ENCODE measurements at places on chromosomes 7 and 10. TPM values are rescaled to one million over a fixed set of nuclear protein-coding genes. Genes with fewer than 3 reads are reported as not detected.

DNA sequence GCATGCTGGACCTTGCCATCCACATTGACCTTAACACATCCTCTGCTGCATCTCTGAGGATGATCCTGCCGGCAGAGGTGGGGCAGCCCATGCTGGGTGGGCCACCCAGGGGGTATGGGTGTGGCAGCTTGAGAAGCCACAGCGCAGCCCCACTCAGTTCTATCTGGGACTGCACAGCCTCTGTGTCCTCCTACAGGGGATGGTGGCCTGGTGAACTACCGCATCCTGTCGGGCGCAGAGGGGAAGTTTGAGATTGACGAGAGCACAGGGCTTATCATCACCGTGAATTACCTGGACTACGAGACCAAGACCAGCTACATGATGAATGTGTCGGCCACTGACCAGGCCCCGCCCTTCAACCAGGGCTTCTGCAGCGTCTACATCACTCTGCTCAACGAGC is 12.2 kb upstream of the C10orf105 start:
- H3K4me3 ChIP-seq = no peak overlapping the region
- no peak for DNase-seq
- H3K4me1 ChIP-seq = peaks cover 31% of the 10 kb centered on the region
- no peaks in the 10 kb centered on the region for H3K36me3 ChIP-seq
- H3K27ac ChIP-seq = no peak overlapping the region

The OPALIN gene
- total RNA-seq = not detected

GRCh38 chr10:20936396-20936795 is 39.3 kb upstream of the NEBL start:
- no peak overlapping the region for H3K27ac ChIP-seq
- H3K36me3 ChIP-seq = no peaks in the 10 kb centered on the region

- H3K27me3 ChIP-seq = no peaks in the 10 kb centered on the region
- no peak for DNase-seq
- no peak overlapping the region for H3K4me3 ChIP-seq
- no peak overlapping the region for H3K27ac ChIP-seq
- H3K4me1 ChIP-seq = peaks cover 24% of the 10 kb centered on the region
- no peaks in the 10 kb centered on the region for H3K36me3 ChIP-seq
Observed at GRCh38 chr7:36047091-36047658, 105.9 kb upstream of the EEPD1 start.

GRCh38 chr7:146956321-146956720 is 839.7 kb downstream of the CNTNAP2 start:
- H3K27ac ChIP-seq = no peak overlapping the region
- peaks cover 14% of the 10 kb centered on the region for H3K4me1 ChIP-seq
- DNase-seq = peak; percentile 67

The GRID1 gene
- 3.6 TPM for total RNA-seq

The INSYN2A gene
- 0.15 TPM for total RNA-seq

DNA sequence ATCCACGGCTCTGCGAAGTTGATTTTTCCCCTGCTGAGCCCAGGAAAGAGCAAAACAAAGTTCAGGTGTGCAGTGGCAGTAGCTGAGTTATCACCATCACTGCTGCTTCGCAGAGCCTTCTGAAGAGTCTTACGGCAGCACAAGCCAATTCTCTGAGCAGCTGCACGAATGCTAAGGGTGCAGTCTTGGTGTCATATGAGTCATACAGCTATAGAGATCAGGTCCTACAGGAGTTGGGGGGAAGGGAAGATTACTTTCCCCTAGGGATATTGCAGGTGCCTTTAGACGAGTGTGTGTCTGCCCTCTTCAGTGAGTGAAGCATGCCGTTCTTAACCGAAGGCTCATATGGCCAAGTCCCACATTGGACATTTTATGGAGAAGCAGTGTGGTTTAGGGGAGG is 227.8 kb downstream of the CELF2 start:
- H3K36me3 ChIP-seq = no peaks in the 10 kb centered on the region
- H3K27ac ChIP-seq = no peak overlapping the region
- H3K27me3 ChIP-seq = no peaks in the 10 kb centered on the region
- H3K4me3 ChIP-seq = no peak overlapping the region

The CHAT gene
- not detected for total RNA-seq
